HEK293T (cell line): ENCODE measurements at places on chromosomes 12 and 14.

- DNase-seq, result no peak
These were observed 36.2 kb downstream of the SYNE3 start for GRCh38 chr14:95480109-95480886.

GRCh38 chr14:81415781-81416180 is 15.7 kb upstream of the STON2 start:
- DNase-seq, result no peak

GRCh38 chr14:95254288-95254687 is 65.4 kb downstream of the CLMN start:
- DNase-seq, result no peak

GRCh38 chr12:21602774-21603173 is 1.9 kb downstream of the GYS2 start:
- no peak for DNase-seq

DNA sequence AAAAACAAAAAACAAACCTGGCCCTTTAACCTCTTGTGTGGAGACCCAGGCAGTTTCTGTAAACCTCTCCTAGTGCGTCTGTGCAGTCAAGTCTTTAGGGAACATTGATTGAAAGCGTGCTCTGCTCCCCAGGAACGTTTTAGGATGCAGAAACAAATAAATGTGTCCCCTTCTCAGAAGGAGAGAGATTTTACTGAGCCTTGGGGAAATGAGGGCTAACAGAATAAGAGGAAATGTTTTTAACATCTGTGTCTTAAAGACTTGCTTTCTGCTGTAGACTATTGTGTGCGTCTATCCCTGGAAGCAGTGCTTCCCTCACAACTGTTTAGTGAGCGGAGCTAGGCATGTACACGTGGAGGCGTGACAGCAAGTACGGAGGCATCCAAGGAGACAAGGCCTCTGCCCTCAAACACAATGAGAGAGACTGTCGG is 54.3 kb downstream of the TECPR2 start:
- no peak for DNase-seq

- DNase-seq, result no peak
These were observed 113.3 kb upstream of the AMIGO2 start for GRCh38 chr12:47193066-47193465.

DNA sequence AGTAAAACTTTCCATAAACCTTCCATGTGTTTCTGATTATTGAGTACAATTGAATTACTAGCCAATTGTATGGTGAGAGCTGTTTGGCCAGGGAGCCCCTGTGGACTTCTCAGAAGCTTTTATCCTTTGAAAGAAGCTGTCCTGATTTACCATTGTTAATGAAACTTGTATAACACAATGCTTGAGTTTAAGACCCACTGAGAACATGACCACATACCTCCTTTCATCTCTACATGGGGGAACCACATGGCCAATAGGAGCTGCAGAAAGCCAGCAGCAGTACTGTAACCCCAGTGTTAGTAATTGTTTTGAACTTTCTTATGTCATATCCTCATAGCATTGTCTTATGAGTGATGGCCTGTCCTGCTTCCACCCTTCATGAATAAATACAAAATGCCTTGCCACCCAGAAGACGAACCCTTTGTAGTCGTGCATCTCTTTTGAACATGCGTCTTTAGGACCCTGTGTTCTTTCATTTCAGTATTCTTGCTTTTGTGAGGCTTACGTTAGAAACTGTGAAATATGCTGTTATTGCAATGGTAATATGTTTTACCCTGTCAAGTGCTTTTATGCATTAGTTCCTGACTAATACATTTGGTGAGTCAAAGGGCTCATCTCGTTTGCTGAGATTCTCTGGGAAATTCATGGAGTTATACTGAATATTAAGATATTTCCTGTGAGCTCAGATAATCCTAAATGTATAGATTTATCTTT is 815.7 kb downstream of the NRXN3 start:
- no peak for DNase-seq

DNA sequence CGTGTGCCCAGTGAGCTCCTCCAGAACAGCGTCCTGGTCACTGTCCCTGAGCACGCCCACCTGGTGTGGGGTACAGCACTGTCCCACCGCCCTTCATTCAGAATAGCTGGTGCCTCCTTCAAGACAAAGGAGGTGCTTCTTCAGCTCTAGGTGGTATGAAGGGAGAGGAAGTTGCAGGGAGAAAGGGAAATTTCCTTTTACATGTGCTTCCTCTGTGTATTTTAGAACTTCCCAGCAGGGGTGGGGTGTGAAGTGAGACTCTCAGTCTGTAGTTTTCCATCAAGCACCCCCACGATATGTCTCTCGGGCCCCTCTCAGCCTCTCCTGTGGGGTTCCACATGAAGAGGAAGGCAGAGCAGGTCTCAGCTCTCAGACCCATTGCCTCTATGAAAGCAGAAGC is 1.2 kb upstream of the SLC6A12 start:
- no peak for DNase-seq

- DNase-seq, result no peak
These were observed 28.8 kb upstream of the TCL1B start for GRCh38 chr14:95657454-95657853.

- peak; percentile 78 for DNase-seq
These were observed 25.1 kb downstream of the MEG3 start for GRCh38 chr14:100850841-100851585.

DNA sequence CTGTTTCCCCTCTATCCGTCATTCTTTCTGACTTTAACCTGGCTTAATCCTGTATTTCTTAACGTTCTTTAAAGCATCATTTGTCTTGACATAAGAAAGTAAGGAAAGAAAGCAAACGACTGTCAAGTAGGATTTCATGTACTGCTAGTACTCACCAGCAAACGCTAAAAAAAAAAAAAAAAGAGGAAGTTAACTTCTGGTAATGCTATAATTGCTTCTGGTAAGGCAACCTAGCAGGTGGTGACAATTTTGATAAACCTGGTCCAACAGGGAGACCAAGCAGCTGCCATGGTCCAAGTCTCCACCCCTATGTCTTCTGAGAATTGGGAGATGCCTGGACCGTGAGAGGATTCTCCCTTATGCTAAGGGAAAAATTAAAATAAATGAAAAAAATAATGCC is 306.6 kb downstream of the DAD1 start:
- DNase-seq, result no peak

DNA sequence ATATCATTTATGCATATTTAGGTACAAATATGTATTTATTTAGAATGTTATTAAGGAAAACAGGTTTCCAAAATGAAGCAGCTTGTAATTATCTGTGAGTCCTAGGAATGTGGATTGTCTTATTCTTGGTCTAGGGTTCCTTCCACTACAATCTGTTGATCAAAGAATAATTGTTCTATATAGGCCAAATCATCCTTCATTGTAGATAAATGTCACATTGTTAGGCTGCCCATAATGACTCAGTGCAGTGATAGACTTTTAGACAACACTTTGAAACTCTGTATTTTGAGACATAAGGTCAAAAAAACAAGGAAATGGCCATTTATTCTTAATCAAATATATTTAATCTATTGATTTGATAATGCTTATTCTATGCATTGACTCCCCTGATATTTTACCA is 283.0 kb downstream of the ACSS3 start:
- DNase-seq, result no peak

GRCh38 chr14:72743626-72744025 is 150.3 kb downstream of the DPF3 start:
- DNase-seq, result no peak

GRCh38 chr14:92631098-92631497 is 117.3 kb downstream of the LGMN start:
- no peak for DNase-seq

DNA sequence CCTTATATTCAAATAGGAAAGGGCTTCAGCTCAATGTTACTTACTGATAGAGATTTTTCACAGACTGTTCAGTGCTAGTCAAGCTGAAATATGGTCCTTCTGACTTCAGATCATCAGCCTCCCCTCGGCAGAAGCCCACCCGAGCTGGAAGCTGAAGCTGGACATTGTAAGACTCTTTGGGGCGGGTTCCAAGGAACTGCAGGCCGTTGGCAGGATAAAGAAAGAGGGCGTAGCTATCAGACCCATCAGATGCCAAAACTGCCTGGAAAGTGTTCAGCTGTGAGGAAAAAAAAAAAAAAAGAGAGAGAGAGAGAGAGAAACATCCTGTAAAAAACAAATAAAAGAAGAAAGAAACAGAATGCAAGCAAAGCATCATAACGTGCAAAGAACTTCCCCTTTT is 8.8 kb downstream of the NID2 start:
- no peak for DNase-seq

DNA sequence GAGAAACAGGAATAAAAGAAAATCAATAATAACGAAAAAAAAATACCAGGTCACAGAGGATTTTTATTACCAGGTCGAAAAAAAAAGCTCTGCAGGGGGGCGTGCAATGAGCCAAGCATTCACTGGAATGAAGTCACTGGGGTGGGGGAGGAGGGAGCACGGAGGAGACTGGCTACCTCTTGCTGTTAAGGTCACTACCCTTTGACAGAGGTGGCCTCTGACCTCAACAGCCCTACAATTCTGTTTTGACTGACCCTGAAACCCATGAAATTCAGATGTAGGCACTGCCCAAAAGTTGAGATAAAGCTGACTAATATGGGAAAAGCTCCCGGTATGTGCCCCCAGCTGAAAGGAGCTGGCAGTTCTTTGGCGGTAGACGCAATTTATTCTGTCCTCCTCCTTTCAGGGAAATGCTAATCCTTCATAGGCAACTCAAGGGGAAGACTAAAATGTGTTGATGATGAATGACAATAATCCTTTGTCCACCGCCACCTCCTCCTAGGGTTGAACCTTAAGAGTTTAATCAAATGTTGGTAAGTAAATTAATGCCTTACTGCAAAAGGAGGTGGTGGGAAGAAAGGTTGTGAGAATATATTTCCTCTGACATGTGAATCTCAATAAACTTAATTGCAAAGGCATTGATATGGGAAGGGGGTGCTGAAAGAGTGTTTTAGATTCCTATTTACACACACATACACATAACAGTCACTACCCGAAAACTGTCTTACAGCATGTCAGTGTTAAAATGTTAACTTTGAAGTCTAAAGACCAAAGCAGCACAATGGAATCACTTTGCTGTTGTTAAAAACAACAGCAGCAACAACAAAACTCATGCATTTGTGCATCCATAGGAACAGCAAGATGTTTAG is 6.3 kb upstream of the RIC8B start:
- DNase-seq, result peak; percentile 42

GRCh38 chr14:58954901-58955861 is 233.3 kb upstream of the DAAM1 start:
- no peak for DNase-seq

DNA sequence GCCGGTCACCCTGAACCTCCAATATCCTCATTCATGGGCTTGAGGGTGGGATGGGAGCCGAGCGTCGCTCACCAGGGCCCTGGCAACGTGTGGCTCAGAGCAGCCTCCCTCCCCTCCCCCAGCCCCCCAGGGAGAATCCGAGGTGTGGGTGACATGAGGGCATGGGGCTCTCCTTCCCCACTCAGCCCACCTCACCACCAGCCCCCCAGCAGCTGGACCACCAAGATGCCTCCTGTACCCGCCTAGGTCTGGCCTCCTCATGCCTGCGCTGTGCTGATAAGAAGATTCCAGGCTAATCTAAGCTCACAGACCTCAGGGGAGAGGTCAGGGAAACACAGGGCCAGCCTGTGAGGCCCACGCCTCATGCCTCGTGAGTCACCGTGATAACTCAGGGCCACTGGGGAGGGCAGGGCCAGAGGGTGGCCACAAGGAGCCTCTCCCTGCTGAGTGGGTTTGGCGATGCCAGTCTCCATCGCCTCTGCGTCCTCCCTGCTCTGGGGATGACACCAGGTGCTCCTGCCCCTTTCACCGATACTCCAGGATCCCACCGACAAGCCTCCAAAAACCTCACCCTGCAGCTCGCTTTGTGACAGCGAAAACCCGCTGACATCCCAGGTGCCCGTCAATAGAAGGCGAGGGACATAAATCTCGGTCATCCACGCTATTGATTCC is 56.9 kb downstream of the TESC start:
- no peak for DNase-seq

DNA sequence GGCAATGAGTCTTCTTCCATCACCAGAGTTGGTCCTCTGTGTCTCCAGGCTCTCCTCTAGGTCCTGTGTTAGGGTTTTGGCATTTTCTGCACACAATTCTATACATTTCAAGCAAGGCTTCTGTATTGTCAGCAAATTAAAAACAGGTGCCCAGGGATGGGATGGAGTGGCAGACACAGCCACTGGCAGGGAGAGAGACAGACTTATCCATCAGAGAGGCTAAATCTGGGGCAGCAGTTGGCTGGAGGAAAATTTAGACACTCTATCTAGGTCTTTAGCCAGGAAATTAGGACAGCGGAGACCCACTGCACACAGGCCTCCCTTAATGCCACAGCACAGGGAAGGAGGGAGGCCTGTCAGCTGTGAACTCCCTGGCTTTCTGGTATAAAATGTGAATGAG is 20.2 kb downstream of the PLEKHD1 start:
- no peak for DNase-seq

DNA sequence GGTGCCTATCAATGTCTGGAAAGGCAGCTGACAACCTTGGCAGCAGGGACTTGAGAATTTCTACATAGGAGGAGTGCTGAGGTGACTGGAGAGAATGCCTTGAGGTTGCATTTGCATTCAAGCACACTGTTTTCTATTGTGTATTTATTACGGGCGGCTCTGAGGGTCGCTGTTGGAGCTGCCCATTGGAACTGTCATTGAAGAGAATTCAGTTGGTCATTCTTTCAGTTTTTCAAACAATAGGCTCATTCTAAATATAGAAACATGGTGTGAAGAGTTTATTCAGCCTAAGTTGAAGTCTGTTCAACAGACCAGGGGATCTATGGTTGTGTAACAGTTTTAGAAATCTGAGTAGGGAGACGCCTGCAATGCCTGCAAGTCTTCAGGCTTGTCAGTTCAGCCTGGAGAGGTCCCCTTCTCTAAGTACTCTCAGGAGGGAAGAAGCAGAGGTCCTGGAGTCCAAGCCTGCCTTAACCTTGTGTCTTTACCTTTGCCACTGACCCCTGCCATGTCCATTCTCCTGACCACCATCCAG is 9.8 kb upstream of the ABHD12B start:
- no peak for DNase-seq

GRCh38 chr12:60173224-60174170 is 577.7 kb downstream of the SLC16A7 start:
- DNase-seq, result no peak

DNA sequence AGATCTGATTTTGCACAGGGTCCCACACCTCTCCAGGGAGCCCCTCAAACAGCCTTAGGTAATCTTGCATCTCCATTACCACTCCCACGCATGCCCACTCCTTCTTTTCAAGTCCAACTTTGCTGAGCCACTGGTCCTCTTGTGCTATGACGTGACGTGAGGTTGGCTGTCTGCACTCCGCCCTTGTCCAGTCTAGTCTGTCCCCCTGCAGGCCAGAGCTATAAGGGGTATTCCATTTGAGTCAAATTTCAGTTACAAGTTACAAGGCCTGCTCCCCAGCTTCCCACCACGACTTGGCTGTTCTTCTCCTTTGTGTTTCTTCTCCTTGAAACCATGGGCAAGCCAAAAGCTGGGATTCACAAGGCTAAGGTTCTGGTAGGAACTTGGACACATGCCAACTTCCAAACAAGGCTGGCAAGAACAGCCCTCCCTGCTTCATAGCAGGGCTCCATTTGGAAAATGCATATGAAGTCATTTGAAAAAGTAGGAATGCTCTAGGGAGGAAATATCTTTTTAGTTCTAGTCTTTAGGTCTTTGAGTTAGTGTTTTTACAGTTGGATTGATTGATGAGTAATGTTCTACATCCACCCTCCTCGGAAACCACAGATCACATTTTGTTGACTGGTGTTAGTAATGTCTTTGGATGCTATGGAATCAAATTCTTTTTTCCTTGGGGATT is 49.1 kb downstream of the KCNA1 start:
- no peak for DNase-seq

- DNase-seq, result no peak
These were observed 500.0 kb downstream of the NOVA1 start for GRCh38 chr14:26097852-26098251.

- DNase-seq, result no peak
These were observed 19.6 kb downstream of the CLMN start for GRCh38 chr14:95300002-95300696.
